ENCODE measurements at places on chromosomes 3 and 15. TPM values are rescaled to one million over a fixed set of nuclear protein-coding genes. Genes with fewer than 3 reads are reported as not detected.

Gene HYKK
- total RNA-seq = 5.0 TPM

Gene MYRIP
- total RNA-seq = 1.8 TPM

Gene GOLGA8S
- total RNA-seq = not detected

Gene TTLL13
- total RNA-seq = not detected

Gene PRTG
- total RNA-seq = 2.3 TPM

Gene NR2E3
- total RNA-seq = 0.62 TPM

Gene SKOR1
- total RNA-seq = 0.17 TPM

Gene CCR8
- not detected for total RNA-seq

Gene ALG1L2
- not detected for total RNA-seq

Gene TNFSF10
- total RNA-seq = not detected

Gene SNX4
- 40.6 TPM for total RNA-seq
